ENCODE measurements at places on chromosomes 3 and 15.

DNA sequence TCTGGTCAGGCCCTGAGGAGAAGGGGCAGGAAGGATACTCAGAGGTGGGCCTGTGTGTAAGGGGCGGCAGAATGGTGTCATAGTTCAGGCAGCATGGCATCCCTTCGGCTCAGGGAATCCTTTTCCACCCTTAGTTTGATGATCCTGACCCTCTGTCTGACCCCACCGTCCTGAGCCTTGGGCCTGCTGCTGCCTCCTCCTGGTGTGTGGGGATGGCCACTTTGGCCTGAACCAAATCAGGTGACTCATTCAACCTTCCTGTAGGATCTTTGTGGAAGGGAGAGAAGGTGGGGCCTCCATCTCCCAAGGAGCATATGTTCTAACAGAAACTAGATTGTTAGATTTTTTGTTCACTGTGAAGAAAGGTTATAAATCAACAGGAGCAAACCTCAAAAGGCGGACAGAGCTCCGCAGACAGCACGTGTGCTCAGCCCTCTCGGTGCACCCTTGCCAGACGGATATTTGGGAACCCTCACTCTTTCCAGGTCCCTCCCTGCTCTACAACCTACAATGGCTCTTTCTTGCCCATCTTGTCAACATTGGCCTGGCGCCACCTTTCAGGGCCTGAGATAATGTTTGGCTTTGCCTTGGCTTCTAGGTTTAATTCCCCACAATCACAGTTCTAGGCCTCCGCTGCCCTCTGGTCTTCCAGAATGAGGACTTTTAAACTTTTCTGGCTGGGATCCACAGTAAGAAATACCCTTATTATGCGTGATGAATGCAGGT is 21.7 kb downstream of the THSD4 start:
- DNase-seq, result no peak

DNA sequence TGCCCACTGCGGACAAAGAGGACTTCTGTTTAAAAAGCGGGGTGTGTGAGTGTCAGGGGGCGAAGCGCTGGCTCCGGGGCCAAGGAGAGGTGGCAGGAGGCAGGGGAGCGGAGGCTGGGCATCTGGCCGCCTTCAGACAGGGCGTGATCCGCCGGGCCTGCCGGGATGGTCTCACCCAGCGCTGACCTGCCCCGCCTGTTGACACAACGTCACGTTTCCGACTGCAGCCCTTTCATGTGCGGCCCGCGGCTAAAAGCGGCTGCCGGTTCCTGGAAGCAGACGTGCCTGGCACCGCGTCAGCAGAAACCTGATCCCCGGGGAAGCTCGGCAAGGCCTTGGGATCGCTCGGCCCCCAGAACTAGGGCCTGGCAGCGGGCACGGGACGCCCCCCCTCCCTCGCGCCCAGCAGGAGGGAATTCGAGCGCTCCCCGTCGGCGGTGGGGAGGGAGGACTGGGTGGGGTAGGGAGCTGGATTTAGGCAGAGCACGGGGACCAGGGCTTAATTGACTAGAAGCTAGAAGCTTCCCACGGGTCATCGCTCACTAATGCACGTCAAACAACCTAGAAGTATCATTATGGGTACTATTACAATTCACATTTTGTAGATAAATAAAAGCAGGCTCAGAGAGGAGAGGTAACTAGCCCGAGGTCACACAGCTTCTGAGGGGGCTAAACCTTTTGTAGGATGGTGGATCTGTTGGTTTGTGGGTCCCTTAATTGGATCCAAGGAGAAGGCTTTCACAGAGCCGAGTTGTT is 7.7 kb downstream of the BHLHE40 start:
- peak; percentile 52 for DNase-seq

DNA sequence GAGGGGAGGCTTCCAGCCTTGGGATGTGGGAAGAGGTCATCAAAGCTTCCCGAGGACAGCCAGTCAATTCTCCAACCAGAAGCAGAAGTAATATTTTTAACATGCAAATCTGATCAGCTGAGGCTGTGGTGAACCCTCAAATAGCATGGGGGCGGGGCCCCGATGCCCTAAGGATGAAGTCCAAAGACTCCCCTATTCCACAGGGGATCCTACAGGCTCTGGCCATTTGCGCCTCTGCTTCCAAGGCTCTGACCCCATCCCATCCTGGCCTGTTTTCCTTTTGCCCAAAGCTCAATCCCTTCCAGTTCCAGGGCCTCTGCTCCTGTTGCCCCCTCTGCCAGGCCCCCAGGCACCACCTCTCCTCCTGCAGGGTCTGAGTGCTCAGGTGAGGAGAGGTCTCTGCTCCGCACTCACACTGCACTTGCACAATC is 6.7 kb upstream of the CSK start:
- DNase-seq, result no peak

DNA sequence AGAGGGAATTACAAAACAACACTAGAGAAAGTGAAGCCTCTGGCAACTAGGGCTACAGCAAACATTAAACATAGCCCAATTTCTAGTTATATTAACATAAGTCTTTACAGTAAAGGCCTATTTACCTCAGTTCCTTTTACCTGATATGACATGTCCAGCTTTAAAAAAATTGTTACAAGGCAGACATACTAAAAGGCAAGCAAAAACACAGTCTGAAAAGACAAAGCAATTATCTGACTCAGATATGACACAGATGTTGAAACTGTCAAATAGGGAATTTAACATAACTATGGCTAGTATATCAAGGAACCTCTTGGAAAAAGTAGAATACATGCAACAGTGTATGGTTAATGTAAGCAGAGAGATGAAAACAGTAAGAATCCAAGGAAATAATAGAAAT is 238.6 kb downstream of the RAP2B start:
- no peak for DNase-seq

- DNase-seq, result no peak
Measured at GRCh38 chr15:69170597-69170996, 10.2 kb downstream of the GLCE start.

Data from stimulated activated CD8-positive, alpha-beta memory T cell treated with anti-CD3 and anti-CD28 coated beads, Interleukin-2, amount 100 ng/mL, for 1 hour (primary cell).